Stimulated activated CD4-positive, alpha-beta T cell treated with anti-CD3 and anti-CD28 coated beads, Interleukin-15, amount 100 ng/mL, for 1 hour (primary cell): ENCODE measurements at places on chromosomes 1 and 21.
A peak's percentile ranks its signal among the peaks of the same experiment; 100 is the strongest.

- DNase-seq, result no peak
Observed at GRCh38 chr1:246293366-246294121, 213.5 kb downstream of the SMYD3 start.

- no peak for DNase-seq
Observed at GRCh38 chr1:206770531-206771337, at the start of gene IL19. TSS of gene IL19 (plus strand) at chr1:206770773. CDS start at chr1:206836663, 65,890 bp downstream.

GRCh38 chr1:229114850-229115365, 156.0 kb upstream of the RAB4A start:
- DNase-seq, result no peak

DNA sequence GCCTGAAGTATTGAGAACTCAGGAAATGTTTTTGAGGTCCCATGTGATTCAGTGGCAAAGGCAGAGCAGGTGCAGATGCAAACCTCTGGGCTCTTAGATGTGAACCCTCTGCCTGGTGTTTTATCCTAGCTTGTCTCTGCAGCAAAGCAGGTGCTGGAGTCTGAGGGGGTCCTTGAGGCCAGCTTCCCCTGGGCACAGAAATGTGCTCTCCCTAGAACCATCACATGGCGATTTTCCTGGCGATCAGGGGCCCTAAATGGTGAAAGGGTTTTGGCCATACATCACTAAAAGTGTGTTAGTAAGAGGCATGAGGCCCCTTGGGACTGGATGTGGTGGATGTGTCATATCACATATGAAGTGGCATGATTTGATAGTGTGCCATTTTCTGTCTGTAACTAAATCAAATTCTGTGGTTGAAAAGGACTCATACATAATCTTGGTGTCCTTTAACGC, 144.8 kb downstream of the ST6GALNAC3 start:
- no peak for DNase-seq

GRCh38 chr1:201533836-201534235, 5.1 kb upstream of the NAV1 start:
- no peak for DNase-seq

- DNase-seq, result no peak
Observed at GRCh38 chr1:160097151-160097910, 1.1 kb downstream of the IGSF8 start.

- DNase-seq, result no peak
Observed at GRCh38 chr1:31159869-31160611, 79.6 kb downstream of the NKAIN1 start.

GRCh38 chr21:18614303-18614702, 210.7 kb upstream of the TMPRSS15 start:
- DNase-seq, result no peak

DNA sequence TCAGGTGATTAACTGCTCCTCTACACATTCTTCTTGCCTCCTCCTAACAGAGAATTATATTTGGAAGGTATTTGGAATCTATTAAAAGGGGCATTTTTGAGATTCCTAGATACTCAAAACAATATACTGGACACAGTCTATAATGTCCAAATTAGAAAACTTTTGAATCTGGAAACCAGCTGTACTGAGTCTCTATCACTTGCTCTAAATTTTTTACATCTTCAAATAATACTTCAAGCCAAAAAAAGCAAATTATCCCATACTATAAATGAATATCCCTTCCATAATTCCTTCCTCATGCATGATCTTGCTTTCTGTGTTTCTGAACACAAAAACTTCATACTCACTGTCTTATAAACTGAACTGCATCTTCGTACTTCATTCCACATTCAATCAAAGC, 28.5 kb downstream of the PTP4A2 start:
- DNase-seq, result no peak

DNA sequence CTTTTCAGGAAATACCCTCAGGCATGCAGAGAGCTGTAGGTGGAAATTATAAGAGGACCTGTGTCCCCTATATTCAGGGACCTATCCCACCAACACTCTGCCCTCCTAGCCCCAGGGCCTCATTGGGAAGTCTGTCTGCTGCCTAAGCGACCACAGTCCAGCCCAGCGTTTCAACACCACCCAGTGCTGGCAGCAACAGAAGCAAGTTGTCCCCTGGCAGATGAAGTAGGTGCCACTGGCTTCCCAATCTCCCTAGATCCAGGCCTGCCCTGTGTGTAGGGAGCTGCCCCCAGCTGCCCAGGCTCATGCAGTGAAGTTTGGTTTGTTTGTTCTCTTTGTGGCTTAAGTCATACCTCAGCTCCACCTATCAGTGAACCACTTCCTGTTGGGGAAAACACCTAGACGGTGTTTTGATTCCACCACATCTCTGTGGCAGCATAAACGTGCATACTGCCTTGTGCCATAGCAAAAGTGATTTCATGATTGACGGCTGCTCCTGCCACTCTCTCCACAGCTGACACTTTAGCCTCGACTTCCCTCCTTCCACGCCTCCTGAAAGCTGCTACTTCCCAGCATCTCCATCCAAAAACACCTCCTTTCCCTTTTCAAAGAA, 8.1 kb upstream of the LEFTY1 start:
- DNase-seq, result no peak

DNA sequence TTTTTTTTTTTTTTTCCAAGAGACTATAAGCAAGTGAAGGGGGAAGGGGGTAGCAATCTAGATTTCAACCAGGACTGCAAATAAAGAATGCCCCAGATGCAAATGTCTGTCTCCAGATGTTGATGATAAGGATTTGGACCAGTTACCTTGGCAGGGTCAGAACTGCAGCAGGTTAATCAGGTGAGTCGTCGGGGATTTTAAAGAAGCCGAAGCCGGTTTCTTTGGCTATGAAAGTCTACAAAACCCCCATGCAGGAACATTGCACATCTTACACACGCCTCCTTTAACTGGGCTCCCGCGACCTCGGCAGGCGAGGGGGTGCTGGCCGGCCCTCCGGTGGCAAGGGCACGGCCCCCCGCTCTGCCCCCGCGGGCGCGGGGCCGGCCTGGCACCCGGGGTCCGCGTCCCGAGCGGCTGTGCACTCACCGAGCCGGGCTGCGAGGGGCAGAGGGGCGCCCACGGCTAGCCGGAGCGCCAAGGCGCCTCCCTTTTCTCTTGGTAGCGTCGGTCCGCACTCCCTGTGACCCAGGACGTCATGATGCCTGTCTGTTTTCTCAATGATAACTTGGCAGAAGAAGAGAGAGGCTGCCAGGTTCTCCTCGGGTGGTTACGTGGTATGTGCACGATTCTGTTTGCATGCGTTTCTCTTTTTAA, 366.3 kb upstream of the ESRRG start:
- DNase-seq, result no peak

GRCh38 chr1:203351037-203351625, at the start of gene FMOD:
TSS of gene FMOD (minus strand) at chr1:203351122. CDS start at chr1:203348270, 2,852 bp downstream.
- DNase-seq, result no peak

GRCh38 chr1:15155888-15156741, 2.6 kb downstream of the TMEM51 start:
- DNase-seq, result no peak

GRCh38 chr1:12179111-12179519, 12.3 kb downstream of the TNFRSF1B start:
- peak; percentile 77 for DNase-seq

DNA sequence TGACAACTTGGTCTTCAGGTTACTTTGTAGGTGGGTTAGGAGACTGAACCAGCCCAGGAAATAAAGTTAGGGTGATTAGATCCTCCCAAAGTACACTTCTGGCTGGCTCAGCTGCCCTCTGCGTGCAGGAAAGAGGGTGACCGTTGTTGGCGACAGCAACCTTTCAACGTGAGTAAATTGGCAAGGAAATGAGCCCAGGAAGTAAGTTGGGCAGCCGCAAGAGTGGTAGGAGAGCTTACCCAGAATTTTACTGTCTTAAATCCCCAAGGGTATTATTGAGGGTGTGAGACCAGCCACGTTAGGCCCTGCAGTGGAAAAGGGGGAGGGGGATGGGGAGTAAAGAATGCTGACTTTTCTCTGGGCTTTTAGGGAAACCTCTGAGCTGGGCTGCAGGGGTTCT, 1.6 kb downstream of the TENT5C start:
- DNase-seq, result no peak

DNA sequence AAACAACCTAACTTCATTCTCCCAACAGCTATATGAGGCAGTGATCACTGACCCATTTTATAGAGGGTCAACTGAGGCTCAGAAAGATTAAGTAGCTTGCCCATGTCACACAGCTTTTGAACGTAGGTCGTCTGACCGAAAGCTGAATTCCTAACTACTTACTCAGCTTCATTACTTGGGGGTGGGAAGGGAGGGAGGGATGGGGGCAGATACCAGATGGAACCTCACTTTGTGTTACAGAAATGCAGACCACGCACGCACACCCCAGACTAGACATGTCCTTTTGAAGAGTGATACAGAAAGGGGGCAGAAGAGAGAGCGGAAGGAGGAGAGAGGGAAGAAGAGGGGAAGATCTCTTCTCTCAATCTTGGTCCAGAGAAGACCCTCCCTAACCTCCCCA, 2.3 kb downstream of the ADGRB2 start:
- DNase-seq, result no peak

DNA sequence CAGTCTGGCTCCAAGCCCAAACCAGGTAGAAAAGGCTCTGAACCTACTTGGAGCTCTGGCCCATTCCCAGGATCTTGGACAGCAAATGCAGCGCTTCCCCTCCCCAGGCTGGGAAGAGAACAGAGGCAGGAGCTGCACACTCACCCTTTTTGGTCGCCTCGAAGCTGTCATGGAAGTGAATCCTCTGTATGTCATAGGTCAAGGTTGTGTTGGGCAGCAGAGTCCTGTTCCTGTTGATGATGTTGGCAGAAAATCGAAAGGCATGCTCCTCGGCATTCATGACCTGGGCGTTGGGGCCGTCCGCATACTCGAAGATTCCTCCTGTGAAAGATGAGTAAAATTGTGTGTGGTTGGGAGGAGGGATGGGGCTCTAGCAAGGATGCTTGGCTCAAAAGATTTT, 143.5 kb downstream of the GRIK3 start:
- DNase-seq, result no peak

- DNase-seq, result no peak
Observed at GRCh38 chr1:203518541-203518940, 24.6 kb downstream of the OPTC start.

- DNase-seq, result no peak
Observed at GRCh38 chr1:60889709-60890108, 192.7 kb upstream of the NFIA start.

GRCh38 chr1:33460144-33460543, 12.3 kb upstream of the ZSCAN20 start:
- no peak for DNase-seq

DNA sequence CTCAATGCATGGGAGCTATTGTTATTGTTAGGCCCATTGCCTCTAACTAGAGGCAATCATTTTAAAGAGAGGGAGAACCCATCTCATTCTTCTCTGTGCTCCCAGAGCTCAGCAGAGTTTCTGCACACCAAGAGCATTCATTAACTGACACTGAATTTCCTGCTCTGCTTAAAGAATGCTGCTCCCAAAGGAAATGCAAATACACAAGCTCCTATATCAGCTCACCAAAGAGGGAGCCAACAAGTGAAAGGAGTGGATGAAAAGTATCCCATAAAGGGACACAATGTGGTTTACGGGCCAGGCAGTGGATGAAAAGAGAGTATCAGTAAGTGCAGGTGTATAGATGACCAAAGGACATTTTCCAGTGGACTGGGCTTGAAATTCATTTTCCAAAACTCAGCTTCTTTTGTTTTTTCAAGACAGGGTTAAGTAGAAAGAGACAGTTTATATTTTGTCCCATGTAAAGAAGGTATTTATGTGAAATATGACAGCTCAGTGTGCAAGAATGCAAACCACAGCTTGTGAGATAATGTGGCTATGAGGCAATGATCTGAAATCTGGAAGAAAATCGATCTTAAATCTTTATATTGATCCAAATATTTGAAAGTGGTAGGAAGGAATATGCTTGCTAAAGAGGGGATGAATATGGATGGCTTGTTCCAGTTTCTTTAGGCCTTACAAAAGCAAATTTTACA, 207.7 kb upstream of the CAMK1G start:
- no peak for DNase-seq

- DNase-seq, result no peak
Observed at GRCh38 chr21:36381841-36382589, 3.2 kb upstream of the CHAF1B start.

- DNase-seq, result no peak
Observed at GRCh38 chr1:212553676-212554075, 54.9 kb upstream of the ATF3 start.

DNA sequence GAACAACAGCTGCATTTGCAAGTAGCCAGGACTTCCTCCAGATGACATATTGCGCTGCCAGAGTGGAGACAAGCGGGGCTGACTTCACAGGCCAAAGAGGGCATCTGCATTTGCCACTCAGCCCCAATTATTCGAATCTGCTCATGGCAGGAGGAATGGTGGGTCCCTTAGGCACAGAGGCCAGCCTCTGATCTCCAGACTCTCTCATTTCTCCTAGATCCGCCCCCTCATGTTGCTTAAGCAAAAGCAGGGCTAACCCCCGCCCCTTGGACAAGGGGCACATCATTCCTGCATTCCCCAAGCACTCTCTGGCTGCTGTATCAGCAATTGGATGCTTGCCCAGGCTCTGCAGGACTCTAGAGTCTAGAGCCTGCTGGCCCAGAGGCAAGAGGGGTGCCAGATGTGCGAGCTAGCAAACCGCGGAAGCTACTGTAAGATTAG, 262.4 kb downstream of the ST6GALNAC3 start:
- DNase-seq, result no peak

GRCh38 chr1:246404078-246404477, 103.0 kb downstream of the SMYD3 start:
- DNase-seq, result no peak

- no peak for DNase-seq
Observed at GRCh38 chr1:168520832-168521231, 23.0 kb downstream of the XCL2 start.

DNA sequence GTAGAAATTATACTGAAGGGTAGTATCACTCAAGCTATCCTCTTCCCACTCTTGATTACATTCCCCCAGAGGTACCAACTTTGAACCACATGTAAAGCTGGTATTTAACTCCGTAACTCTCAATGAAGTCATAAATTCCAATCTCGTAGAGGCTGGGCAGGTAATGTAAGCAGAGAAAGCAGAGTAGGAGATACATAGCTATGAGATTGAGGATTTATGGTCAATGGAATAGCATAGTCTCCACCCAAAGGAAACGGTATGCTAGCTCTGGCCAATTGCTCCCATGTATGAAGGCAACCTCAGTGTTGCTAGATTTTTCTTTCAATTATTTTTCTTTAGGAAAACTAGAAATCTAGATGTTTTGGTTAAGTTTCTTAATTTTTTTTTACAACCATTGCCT, 163.1 kb upstream of the NRIP1 start:
- no peak for DNase-seq

DNA sequence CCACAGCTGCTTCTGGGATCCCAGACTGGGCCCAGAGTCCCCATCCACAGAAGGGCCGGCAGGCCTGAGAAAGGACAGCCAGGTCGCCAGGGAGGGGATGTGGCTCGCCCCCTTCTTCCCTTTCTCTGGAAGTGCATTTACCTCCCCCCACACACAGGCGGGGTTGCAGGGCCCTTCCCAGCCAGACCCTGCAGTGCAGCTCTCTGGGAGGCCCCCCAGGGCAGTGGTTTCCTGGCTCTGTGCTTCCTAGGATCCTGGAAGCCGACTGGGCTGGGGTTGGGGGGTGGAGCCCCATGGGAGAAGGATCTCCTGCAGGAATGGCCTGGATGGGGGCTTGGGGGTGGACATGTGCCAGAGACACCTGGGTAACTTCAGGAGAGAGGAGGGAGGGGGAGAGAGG, 4.2 kb upstream of the COL6A1 start:
- DNase-seq, result no peak
